ENCODE measurements at places on chromosomes 16 and 17. TPM values are rescaled to one million over a fixed set of nuclear protein-coding genes. Genes with fewer than 3 reads are reported as not detected.

The ABCC12 gene
- total RNA-seq = not detected

The SEPTIN12 gene
- total RNA-seq = not detected

The SCNN1B gene
- not detected for total RNA-seq

The ASPA gene
- total RNA-seq = 4.1 TPM

The FOXC2 gene
- total RNA-seq = 4.9 TPM

The UBE2O gene
- 19.0 TPM for total RNA-seq

The ETV4 gene
- total RNA-seq = 17.0 TPM

The MYH13 gene
- 0.16 TPM for total RNA-seq

The DNAI2 gene
- total RNA-seq = not detected

The RNF157 gene
- total RNA-seq = 0.16 TPM

The TBCD gene
- total RNA-seq = 45.2 TPM

The RUNDC3A gene
- not detected for total RNA-seq

The SLC16A6 gene
- total RNA-seq = not detected

The KRT36 gene
- not detected for total RNA-seq

The SOX8 gene
- total RNA-seq = 5.4 TPM

The AIPL1 gene
- not detected for total RNA-seq

The NETO2 gene
- 6.6 TPM for total RNA-seq

The SMURF2 gene
- total RNA-seq = 30.8 TPM

The PTX4 gene
- total RNA-seq = not detected

The CIAPIN1 gene
- 34.2 TPM for total RNA-seq

The HASPIN gene
- 1.3 TPM for total RNA-seq

The KRT24 gene
- not detected for total RNA-seq

The KRTAP17-1 gene
- not detected for total RNA-seq

The SLC16A13 gene
- total RNA-seq = 0.90 TPM

The EVI2B gene
- 0.18 TPM for total RNA-seq

The EVPL gene
- total RNA-seq = not detected

The LAT gene
- 0.49 TPM for total RNA-seq

The PRRT2 gene
- 0.16 TPM for total RNA-seq

The SMIM5 gene
- total RNA-seq = not detected

The LGALS9 gene
- under 0.01 TPM for total RNA-seq

The PHOSPHO1 gene
- not detected for total RNA-seq

The TP53TG3B gene
- 0.16 TPM for total RNA-seq

The CNTD1 gene
- not detected for total RNA-seq
